ENCODE measurements at places on chromosomes 1 and 21.

DNA sequence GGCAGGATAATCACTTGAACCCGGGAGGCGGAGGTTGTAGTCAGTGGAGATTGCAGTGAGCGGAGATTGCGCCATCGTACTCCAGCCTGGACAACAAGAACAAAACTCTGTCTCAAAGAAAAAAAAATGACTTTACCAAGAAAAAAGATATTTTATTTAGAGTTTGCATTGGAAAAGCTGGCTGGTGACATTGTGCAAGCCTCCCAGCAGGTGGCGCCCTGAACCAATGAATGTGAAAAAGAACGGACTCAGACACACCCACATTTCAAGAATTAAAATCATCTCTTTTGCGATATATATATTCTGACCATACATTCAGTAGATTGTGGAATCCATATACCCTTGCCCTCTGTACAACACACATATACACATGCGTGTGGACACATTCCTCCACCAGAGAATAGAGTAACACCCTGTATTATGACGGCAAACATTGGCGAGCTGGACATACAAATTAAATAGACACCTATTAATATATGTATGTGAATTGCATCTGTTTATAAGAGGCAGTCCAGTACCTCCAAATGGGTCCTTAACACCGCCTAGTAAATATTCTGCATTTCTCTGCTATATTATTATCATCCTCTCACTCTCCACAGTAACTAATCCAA is 39.0 kb upstream of the CADM3 start:
- peak; percentile 11 for DNase-seq

GRCh38 chr1:1832820-1833219 is 54.5 kb upstream of the NADK start:
- DNase-seq = peak; percentile 56

DNA sequence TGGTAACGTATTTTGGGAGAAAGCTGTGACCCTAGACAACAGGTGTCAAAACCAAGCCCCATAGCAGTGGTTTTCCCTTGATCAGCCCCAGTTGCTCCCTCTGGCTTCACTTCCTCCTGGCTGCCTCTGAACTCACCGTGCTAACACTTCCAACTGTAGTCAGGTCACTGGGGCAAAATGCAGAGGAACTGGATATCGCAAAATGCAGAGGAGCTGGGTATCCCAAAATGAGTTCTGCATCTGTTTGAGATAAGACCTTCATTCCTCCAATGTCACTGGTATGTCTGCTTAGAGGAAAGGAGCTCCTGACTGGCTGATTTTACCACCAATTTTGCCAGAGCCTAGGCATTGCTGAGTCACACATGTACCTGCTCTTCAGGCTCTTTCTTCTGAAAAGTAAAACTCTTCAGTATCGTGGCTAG is 19.6 kb upstream of the TACSTD2 start:
- DNase-seq = no peak

- no peak for DNase-seq
These were observed 49.7 kb downstream of the RAP1A start for GRCh38 chr1:111669268-111669667.

- DNase-seq = peak; percentile 50
These were observed 92.5 kb downstream of the PBX1 start for GRCh38 chr1:164651351-164651951.

GRCh38 chr21:43372663-43373361 is 54.1 kb downstream of the SIK1 start:
- DNase-seq = no peak

DNA sequence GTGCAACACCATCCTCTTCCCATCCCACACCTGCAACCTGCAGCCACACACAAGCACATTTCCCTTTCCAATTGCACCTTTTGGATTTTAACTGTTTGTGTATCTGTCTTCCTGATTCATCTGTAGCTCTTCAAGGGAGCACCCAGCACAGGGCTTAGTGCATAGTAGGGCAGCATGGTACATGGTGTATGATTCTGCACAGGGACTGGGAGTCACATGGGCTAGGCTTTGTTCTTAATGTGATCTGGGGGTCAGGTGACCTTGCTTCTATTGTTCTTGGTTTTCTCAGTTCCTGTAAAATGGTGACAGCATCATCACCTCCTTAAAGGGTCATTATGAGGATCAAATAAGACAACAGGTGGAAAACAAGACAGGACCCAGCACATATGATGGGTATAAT is 419.3 kb downstream of the MATN1 start:
- DNase-seq = no peak

GRCh38 chr1:54874079-54874830 is 12.7 kb downstream of the DHCR24 start:
- DNase-seq = no peak

- DNase-seq = peak; percentile 52
These were observed 149.4 kb upstream of the CAMK1G start for GRCh38 chr1:209434066-209434465.

GRCh38 chr1:212290608-212291007 is 5.4 kb downstream of the PPP2R5A start:
- no peak for DNase-seq

GRCh38 chr1:232837087-232837486 is 31.9 kb downstream of the MAP10 start:
- peak; percentile 18 for DNase-seq

DNA sequence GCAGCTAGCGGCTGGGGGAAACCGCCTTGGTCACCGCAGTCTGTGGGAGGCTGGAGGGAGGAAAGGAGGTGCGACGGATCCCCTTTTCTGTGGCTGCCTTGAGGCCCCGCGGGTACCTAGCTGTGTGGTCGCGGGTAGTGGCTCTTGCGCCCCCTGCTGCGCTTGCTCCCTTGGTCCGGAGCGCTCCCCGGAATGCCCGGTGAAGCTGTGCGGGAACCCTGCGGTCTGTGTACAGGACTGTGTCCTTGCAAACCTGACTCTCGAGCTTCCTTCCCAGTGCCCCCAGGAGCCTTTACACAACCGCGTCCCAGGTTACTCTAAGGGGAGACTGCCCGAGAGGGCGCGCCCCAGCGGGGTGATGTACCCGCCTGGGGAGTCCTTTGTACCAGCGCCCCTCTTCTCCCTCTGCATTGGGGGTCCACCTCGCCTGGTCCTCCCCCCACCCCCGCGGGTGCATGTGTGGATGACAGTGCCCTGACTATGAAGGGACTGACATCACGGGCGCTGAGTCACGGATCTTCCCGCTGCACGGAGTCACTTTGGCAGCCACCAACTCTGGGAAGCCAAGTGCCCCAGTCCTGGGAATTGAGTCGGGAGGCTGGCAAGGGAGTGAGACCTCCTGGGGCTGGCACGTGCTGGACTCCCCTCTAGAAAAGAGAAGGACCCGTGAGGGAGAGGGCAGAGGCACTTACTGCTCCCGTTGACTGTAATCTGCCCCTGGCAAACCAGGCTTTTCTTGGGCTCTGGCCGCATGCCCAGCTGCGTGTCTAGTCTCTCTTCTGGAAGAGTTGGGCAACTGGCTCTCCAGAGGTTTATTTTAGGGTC is 816 bp downstream of the IL6R start:
- DNase-seq = peak; percentile 73

DNA sequence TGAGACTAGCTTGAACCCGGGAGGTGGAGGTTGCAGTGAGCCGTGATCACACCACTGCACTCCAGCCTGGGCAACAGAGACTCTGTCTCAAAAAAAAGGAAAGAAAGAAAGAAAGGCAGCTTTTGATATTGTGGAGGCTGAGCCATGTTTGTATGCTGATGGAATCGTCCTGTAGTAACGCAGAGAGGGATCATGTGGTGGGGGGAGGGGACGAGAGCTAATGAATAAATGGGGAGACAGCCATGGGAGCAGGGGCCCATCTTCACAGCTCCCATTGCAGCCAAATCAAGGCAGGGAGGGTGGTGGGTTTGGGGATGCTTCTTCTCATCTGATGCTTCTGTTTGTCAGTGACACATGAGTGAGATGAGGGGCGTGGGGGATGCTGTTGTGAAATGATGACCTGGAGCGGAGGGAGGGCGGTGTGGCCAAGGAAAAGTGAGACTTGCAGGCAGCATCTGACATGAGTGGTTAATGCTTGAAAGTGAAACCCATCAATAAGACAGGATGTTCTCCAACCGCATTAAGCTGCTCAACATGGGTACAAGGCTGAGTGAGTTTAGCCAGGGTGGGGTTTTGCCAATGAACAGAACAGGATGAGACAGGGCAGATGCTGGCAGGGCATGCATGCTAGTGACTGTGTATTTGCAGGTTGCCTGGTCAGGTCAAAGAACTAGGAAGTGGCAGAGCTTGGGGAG is 16.7 kb downstream of the SPATA21 start:
- no peak for DNase-seq

- no peak for DNase-seq
These were observed 65.6 kb downstream of the SAMSN1 start for GRCh38 chr21:14480411-14481031.

- DNase-seq = no peak
These were observed 37.2 kb upstream of the HNRNPU start for GRCh38 chr1:244901400-244902015.

GRCh38 chr1:110780600-110781484 is 92.1 kb upstream of the CD53 start:
- DNase-seq = peak; percentile 38

DNA sequence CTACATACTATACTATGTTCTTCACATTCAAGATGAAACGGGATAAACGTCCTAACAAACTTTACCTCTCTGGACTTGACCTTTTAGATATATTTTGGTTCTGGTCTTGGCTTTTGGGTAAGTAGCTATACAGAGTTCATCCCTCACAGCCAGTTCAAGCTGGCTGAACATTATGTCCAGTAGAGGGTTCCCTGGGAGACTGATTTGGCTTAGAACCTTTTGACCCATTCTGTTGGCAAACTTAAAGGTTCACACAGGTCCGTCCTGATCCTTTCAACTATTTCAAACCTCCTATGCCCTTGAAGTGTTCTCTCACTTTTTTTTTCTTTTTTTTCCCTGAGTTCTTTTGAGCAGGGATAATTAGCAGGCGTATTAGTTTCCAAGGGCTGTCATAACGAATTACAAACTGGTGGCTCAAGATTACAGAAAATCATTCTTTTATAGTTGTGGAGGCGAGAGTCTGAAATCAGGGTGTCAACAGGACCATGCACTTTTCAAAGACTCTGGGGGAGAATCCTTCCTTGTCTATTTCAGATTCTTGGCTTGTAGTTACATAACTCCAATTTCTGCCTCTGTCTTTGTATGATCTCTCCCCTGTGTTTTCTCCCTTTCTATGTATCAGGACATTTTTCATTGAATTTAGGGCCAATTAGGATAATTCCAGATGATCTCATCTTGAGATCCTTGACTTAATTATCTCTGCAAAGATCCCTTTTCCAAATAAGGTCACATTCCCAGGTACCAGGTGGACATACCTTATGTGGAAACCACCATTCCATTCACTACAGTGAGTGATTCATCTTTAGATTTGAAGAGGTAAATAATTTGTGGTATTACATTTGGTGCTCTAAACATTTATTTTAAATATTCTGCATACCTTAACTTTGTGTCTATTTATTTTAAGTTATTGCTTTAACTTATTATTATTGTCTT is 257.4 kb upstream of the USP25 start:
- no peak for DNase-seq

- DNase-seq = peak; percentile 77
These were observed 2.7 kb upstream of the PSMD4 start for GRCh38 chr1:151251656-151252470.

DNA sequence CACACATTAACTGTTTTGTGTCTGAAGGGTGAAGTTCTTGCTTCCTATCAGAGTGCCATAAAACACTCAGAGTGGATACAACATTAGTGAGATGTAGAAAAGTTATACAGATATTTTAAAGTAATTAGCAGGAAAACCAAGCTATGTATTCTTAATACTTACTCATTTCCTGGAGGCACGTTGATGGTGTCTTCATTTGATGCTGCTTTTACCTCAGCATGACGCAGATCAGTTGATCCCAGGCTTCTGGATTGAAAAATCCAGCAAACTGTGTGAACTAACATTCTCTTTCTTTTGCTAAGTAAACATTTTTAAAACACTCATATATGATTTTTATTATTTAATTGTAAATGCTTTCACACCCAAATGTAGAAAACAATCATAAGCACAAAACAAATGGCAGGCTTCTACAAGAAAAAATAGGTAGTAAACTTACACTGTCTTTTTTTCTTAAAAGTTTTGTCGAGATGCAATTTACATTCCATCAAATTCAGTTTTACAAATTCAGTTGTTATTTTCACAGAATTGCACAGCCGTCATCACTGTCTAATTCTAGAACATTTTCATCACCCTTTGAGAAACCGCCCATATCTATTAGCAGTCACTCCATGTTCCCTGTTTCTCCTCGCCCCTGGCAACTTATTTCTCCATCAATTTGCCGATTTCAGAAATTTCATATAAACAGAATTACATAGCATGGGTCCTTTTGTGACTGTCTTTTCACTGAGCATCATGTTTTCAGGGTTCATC is 198.9 kb downstream of the LRRC7 start:
- DNase-seq = no peak

- no peak for DNase-seq
These were observed at the start of gene PODN for GRCh38 chr1:53061859-53062707. TSS of gene PODN (plus strand) at chr1:53062213. CDS start at chr1:53069856, 7,643 bp downstream.

DNA sequence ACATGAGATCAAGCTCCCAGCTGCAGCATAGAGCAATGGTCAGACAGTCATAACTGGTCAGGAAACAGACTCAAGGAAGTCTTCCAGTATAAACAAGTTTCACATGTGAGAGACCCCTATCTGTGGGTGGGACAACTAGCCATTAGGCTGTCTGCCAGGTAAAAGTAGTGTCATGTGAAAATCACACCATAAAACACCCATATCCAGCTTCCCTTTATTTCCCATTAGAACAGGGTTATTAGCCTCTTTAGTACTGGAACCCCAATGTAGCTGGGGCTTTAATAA is 426.7 kb downstream of the KCNT2 start:
- no peak for DNase-seq

- no peak for DNase-seq
These were observed 38.4 kb downstream of the F3 start for GRCh38 chr1:94503153-94503552.

DNA sequence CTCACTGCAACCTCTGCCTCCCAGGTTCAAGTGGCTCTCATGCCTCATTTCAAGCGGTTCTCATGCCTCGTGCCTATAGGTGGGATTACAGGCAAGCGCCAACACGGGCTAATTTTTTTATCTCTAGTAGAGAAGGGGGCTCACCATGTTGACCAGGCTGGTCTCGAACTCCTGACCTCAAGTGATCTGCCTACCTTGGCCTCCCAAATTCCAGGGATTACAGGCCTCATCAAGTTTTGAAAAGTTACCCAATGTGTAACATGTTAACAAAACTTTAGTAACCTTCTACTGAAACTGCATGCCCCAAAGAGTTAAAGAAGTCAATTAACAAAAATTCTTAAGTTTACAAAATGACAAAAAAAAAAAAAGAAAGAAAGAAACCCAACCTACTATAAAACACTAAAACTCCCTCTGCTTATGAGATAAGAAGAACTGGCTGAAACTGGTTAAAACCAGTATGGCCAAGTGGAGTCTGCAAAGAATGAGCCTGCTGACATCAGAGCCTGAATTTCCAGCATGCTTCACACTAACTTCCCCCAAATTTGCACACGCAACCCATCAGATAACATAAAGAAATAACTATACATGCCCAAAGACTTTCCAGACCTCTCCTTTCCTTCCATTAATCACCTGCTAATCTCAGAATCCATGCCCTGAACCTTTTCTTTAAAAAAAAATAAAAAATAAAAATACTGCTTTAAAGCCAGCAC is 25.5 kb upstream of the PSMG1 start:
- no peak for DNase-seq

GRCh38 chr1:24109686-24110475 is 2.1 kb downstream of the MYOM3 start:
- no peak for DNase-seq
